ENCODE measurements at places on chromosomes 2 and 18. TPM values are rescaled to one million over a fixed set of nuclear protein-coding genes. Genes with fewer than 3 reads are reported as not detected.

CTAGE1 gene
- not detected for total RNA-seq

DNA sequence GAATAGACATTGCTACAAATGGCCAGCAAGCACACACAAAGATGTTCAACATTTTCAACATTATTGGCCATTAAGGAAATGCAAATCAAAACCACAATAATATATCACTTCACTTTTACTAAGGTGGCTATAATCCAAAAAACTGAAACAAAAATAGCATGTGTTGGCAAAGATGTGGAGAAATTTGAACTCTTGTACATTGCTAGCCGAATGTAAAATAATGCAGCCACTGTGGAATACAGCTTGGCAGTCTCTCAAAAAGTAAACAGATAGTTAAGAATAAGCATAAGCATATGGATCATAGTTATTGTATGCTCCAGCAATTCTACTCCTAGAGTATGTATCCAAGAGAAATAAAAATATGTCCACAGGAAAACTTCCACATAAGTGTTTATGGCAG is 192.5 kb downstream of the EN1 start:
- H3K4me3 ChIP-seq = no peak overlapping the region
- DNase-seq = no peak
- H3K36me3 ChIP-seq = no peaks in the 10 kb centered on the region
- H3K27me3 ChIP-seq = no peaks in the 10 kb centered on the region
- H3K4me1 ChIP-seq = no peaks in the 10 kb centered on the region

DNA sequence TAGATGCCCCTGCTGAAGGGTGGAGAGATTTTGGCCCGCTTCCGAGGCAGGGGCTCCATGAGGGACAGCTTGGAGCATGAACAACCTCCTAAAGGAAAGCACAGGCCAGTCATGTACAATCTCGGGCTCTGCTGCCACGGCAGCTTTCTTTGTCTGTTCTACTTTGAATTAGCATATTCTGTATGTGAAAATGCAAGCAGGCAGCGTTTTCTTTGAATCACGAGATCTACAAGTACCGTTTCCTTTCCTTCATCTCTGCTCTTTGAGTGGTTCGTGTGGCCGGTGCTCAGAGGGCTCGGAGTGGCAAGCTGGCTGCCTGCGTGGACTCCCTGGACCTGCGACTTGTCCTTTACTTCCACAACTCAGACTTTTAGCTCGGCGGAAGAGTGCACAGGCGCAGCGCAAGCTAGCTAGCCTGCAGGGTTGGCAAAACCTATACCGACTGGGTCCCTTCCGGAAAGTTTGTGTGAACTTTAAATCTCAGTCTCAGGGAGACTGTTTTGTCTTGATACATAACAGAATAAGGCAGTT is 6.9 kb downstream of the TWIST2 start:
- H3K27ac ChIP-seq = no peak overlapping the region
- no peaks in the 10 kb centered on the region for H3K27me3 ChIP-seq
- H3K36me3 ChIP-seq = no peaks in the 10 kb centered on the region

ITPRID2 gene
- 30.3 TPM for total RNA-seq

- no peaks in the 10 kb centered on the region for H3K4me1 ChIP-seq
- no peak overlapping the region for H3K27ac ChIP-seq
- no peaks in the 10 kb centered on the region for H3K27me3 ChIP-seq
Measured at GRCh38 chr18:69839497-69839896, 108.2 kb downstream of the CD226 start.

- no peaks in the 10 kb centered on the region for H3K4me1 ChIP-seq
- no peaks in the 10 kb centered on the region for H3K36me3 ChIP-seq
- H3K27ac ChIP-seq = no peak overlapping the region
Measured at GRCh38 chr2:217775920-217776503, 226.8 kb downstream of the TNS1 start.

DNA sequence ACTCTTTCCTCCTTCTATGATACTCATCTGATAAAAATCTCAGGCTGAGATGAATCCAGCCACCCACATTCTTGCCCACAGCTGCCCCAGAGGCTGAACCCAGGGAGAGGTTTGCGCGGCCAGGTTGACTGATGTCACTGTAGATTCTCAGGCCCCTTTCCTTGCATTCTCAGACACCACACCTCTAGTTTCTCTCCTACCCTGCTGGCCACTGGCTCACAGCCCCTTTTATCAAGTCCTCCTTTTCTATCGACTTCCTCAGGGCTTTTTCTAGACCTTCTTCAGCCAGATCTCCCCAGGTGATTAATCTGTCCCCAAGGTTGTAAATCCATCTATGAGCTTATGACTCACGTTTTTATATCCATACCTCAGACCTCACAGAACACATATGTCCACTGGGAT is 99.8 kb downstream of the TACR1 start:
- no peak overlapping the region for H3K4me3 ChIP-seq
- H3K4me1 ChIP-seq = no peaks in the 10 kb centered on the region
- H3K27ac ChIP-seq = no peak overlapping the region
- H3K36me3 ChIP-seq = no peaks in the 10 kb centered on the region
- DNase-seq = no peak
- no peaks in the 10 kb centered on the region for H3K27me3 ChIP-seq

DNA sequence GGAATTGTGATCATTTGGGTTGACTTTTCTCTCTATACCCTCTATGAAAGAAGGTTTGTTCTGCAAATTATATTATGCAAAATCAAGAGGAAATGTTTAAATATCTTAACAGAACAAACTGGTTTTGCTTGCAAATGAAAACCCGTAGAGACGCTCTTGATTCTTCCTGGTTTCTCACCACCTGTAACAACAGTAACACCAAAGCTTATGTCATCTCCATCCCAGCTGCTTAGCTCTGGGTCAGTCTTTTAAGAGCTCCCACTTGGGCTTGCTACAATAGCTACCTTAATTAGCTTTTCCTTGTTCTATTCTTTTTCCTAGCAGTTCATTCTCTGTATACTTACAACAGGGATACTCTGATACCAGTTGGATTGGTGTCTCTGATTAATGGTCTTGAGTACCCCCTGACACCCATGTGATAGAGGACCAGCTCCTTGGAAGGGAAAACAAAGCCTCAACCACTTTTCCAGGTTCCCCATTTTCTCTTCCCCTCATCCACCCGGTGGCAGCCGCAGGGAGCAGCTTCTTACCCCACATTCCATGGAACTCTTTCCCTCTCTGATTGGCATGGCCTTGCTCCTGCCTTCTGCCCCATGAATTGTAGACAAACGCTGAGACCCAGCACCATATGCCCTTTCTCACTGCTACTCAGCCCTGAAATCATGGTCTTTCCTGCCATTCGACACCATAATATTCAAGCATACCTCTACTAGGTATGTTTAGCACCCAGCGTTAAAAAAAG is 27.7 kb downstream of the TMEM182 start:
- no peaks in the 10 kb centered on the region for H3K27me3 ChIP-seq
- H3K4me3 ChIP-seq = no peak overlapping the region
- no peaks in the 10 kb centered on the region for H3K36me3 ChIP-seq
- no peak for DNase-seq
- peaks cover 21% of the 10 kb centered on the region for H3K4me1 ChIP-seq

DNA sequence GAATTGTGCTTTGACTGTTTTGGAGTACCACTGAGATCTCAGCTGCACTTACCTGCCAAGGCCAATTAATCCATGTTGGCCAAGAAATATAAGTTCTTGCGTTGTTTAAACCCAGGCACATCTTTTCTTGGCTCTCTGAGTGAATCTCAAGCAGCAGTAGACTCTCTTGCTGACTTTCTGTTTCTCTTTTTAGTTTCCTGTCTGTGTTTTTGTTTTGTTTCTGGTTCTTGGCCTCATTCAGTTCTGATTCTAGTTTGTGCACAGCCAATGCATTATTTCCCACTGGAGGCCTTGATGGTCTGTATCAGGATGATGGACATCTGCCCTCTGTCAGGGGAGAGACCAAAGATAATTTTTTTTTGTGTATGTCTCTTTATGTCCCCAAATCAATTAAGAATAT is 379.4 kb downstream of the CDH2 start:
- peaks cover 10% of the 10 kb centered on the region for H3K4me1 ChIP-seq
- H3K27me3 ChIP-seq = no peaks in the 10 kb centered on the region
- H3K36me3 ChIP-seq = no peaks in the 10 kb centered on the region
- H3K27ac ChIP-seq = no peak overlapping the region

- H3K36me3 ChIP-seq = no peaks in the 10 kb centered on the region
- no peaks in the 10 kb centered on the region for H3K4me1 ChIP-seq
- H3K27ac ChIP-seq = no peak overlapping the region
- no peak for DNase-seq
- H3K27me3 ChIP-seq = no peaks in the 10 kb centered on the region
Measured at GRCh38 chr2:208064220-208064961, 39.1 kb upstream of the PLEKHM3 start.

ATP6V1B1 gene
- total RNA-seq = 3.0 TPM

ALPP gene
- not detected for total RNA-seq

VWC2L gene
- 0.11 TPM for total RNA-seq

DNA sequence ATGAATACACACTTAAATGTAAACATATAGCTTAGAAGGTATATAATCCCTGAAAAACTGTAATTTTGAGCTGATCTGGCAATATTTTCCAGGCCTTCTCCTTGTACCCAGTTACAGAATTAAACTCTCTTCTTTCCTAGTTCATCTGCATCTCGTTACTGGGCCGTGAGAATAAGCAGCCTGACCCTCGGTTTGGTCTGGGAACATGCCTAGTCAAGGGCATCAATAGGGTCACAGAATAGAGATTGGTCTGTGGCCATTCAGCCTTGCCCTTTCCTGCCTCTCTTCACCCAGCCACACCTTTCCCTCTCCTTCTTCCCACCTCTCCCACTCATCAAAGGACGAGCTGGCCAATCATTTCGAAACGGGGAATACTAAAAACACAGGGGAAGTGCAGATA is 27.3 kb downstream of the SULT1C2 start:
- H3K27me3 ChIP-seq = no peaks in the 10 kb centered on the region
- H3K27ac ChIP-seq = no peak overlapping the region
- no peak overlapping the region for H3K4me3 ChIP-seq
- DNase-seq = no peak
- no peaks in the 10 kb centered on the region for H3K36me3 ChIP-seq

DNA sequence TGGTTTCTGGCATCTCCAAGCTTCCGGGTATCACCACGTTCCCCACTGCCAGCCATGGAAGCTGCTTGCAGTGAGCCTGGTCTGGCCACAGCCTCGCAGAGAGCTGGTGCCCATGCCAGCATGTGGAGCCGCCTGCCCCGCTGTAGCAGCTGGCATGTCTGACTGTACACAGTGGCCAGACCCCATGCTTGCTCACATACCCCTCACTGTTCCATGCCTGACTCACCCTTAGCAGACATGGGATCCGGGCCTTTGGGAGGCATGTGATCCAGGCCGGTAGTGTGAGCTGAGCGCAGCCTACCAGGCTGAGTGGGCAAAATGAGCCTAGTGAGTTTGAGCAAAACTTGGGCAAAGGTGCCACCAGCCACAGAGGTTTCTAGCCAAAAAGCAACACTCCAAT is 18.8 kb upstream of the RPRD1A start:
- H3K4me3 ChIP-seq = no peak overlapping the region
- H3K36me3 ChIP-seq = no peaks in the 10 kb centered on the region
- no peak overlapping the region for H3K27ac ChIP-seq
- no peaks in the 10 kb centered on the region for H3K27me3 ChIP-seq

GRCh38 chr2:213019368-213019767 is 132.0 kb downstream of the IKZF2 start:
- no peak overlapping the region for H3K27ac ChIP-seq
- no peak overlapping the region for H3K4me3 ChIP-seq
- DNase-seq = no peak
- H3K4me1 ChIP-seq = no peaks in the 10 kb centered on the region
- no peaks in the 10 kb centered on the region for H3K36me3 ChIP-seq
- no peaks in the 10 kb centered on the region for H3K27me3 ChIP-seq

DNA sequence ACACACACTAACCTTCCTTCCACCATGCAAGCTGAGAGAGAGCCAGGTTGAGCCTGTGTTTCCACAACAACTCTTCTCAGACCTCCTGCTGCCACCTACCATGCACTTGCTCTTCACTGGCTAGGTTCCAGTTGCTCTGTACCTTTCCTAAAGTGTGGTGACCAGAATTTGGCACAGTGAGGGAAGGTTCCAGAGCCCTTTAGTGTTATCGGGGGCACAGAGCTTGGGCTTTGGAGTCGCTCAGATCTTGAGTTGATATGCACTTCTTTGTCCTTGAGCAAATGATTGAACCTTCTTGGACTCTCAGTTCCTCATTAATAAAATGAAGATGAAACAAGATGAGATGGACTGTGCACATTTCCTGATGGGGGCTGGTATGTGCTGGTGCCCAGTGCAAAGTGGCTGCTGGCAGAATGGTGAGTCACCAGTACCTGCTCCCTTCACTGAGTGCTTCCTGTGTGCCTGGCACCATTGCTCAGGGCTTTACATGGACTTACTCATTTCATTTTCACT is 47.1 kb downstream of the NEDD4L start:
- no peak for DNase-seq
- H3K36me3 ChIP-seq = no peaks in the 10 kb centered on the region
- no peak overlapping the region for H3K27ac ChIP-seq
- no peak overlapping the region for H3K4me3 ChIP-seq

GEN1 gene
- 8.8 TPM for total RNA-seq

GRCh38 chr2:42028571-42029148 is 19.2 kb upstream of the PKDCC start:
- peaks cover 38% of the 10 kb centered on the region for H3K4me1 ChIP-seq
- no peaks in the 10 kb centered on the region for H3K36me3 ChIP-seq
- no peak overlapping the region for H3K4me3 ChIP-seq
- H3K27me3 ChIP-seq = no peaks in the 10 kb centered on the region
- peak overlapping the region; percentile 64 for H3K27ac ChIP-seq

- no peak overlapping the region for H3K4me3 ChIP-seq
- no peaks in the 10 kb centered on the region for H3K4me1 ChIP-seq
- no peaks in the 10 kb centered on the region for H3K27me3 ChIP-seq
- no peaks in the 10 kb centered on the region for H3K36me3 ChIP-seq
- H3K27ac ChIP-seq = no peak overlapping the region
Measured at GRCh38 chr2:26429779-26430578, 28.3 kb downstream of the DRC1 start.

- H3K27ac ChIP-seq = peak overlapping the region; percentile 84
- H3K4me3 ChIP-seq = no peak overlapping the region
- H3K36me3 ChIP-seq = no peaks in the 10 kb centered on the region
- no peaks in the 10 kb centered on the region for H3K27me3 ChIP-seq
- no peak for DNase-seq
Measured at GRCh38 chr18:35084494-35085449, 43.6 kb downstream of the MAPRE2 start.

IL1RL2 gene
- total RNA-seq = not detected

DNA sequence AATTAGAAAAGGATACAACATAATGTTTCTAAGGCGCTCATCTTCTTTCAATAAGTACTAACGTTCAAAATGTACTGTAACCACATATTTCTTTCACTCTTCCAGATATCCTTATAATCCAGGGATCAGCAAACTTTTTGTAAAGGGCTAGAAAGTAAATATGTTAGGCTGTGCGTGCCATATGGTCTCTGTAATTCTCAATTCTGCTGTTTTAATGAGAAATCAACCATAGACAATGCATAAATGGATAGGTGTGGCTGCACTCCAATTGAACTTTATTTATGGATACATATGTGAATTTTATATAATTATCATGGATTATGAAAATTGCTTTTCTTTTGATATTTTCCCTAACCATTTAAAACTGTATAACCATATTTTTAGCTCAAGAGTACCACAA is 459.4 kb downstream of the EPHA4 start:
- no peak overlapping the region for H3K27ac ChIP-seq
- H3K4me1 ChIP-seq = no peaks in the 10 kb centered on the region
- no peak overlapping the region for H3K4me3 ChIP-seq
- H3K36me3 ChIP-seq = no peaks in the 10 kb centered on the region
- no peaks in the 10 kb centered on the region for H3K27me3 ChIP-seq
- DNase-seq = no peak

REG1A gene
- not detected for total RNA-seq
